ENCODE measurements at places on chromosomes 16 and 17. TPM values are rescaled to one million over a fixed set of nuclear protein-coding genes. Genes with fewer than 3 reads are reported as not detected.

DNA sequence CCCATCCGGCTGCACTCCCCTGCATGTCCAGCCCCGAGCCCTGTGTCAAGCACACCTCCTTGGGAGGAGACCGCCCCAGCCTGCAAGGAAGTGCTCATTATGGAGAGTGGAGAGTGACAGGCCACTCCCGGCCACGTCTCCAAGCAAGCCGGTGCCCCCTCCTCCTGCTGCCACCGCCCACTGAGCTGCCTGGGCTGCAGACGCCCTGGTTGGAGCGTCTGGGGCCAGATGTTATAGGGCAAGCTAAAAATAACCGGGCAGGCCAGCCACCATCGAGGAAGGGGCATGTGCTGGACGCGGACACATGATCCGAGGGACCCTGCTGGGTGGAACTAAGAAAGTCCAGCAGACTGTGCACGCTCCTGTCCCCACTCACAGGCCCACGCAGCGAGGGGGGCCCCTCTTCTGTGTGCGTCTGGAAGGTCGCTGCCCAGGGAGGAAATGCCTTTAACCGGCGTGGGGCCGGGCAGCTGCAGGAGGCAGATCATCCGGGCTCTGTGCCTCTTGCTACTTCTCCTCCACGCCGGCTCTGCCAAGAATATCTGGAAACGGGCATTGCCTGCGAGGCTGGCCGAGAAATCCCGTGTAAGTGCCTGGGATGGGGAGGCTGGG is at the start of gene WFDC1:
Gene WFDC1, plus strand, starts transcription at position 348 of the 612 bp plus-strand sequence. Its CDS starts 94 bp downstream, at position 442.
- peak within 1 kb of the TSS; percentile 32 for H3K27ac ChIP-seq
- peak within 1 kb of the TSS; percentile 6 for H3K4me3 ChIP-seq
- no peaks in the 10 kb centered on the region for H3K27me3 ChIP-seq
- no peaks in the 10 kb centered on the region for H3K36me3 ChIP-seq
- DNase-seq, result no peak

PIRT gene
- polyA plus RNA-seq, result 0.18 TPM

DNA sequence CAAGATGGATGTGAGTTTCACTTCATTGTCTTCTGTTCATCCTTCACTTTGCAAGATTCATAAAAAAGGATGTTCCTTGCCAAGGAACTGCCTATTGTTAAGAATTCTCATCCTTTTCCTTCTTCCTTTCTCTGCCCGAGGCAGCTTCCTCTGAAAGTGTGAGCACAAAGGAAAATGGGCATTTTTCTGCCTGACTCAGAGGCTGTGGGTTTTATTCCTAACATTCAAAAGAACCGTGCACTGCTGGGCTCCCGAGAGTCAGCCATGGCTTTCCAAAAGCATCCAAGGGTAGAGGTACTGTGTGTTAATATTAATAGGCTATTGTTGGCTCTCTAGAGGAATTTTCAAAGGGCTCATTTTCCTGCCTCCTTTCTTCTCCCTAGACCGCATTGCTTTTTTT is 289.4 kb downstream of the ABCC12 start:
- H3K27me3 ChIP-seq, result no peaks in the 10 kb centered on the region
- H3K36me3 ChIP-seq, result no peaks in the 10 kb centered on the region
- no peak overlapping the region for H3K27ac ChIP-seq
- H3K4me3 ChIP-seq, result no peak overlapping the region
- H3K4me1 ChIP-seq, result peaks cover 2% of the 10 kb centered on the region

C17orf75 gene
- polyA plus RNA-seq, result 39.7 TPM

DNA sequence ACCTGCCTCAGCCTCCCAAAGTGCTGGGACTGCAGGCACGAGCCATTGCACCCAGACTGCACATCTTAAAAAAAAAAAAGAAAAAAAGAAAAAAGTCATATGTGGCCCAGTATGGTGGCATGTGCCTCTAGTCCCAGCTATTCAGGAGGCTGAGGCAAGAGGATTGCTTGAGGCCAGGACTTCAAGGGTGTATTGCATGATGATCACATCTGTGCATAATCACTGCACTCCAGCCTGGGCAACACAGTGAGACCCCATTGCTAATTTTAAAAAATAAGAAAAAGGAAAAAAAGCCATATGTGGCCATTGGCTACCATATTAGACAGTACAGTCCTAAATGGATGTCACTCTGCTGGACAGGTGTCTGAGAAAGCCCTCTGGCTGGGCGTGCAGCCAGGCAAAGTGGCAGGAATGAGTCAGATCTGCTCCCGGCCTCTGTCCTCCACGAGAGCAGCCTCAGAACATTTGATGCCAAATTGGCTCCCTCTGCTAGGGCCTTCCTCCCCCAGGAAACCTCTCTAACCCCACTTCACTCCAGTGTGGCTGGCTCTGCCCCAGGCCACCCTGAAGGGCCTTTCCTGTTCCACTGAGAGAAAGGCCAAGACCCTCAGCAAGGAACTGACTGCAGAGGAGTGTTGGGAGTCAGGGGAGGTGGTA is 14.7 kb downstream of the CA7 start:
- H3K36me3 ChIP-seq, result no peaks in the 10 kb centered on the region
- no peak overlapping the region for H3K27ac ChIP-seq
- peaks cover 6% of the 10 kb centered on the region for H3K4me1 ChIP-seq
- H3K4me3 ChIP-seq, result no peak overlapping the region
- H3K27me3 ChIP-seq, result no peaks in the 10 kb centered on the region

GNGT2 gene
- 2.2 TPM for polyA plus RNA-seq

DNA sequence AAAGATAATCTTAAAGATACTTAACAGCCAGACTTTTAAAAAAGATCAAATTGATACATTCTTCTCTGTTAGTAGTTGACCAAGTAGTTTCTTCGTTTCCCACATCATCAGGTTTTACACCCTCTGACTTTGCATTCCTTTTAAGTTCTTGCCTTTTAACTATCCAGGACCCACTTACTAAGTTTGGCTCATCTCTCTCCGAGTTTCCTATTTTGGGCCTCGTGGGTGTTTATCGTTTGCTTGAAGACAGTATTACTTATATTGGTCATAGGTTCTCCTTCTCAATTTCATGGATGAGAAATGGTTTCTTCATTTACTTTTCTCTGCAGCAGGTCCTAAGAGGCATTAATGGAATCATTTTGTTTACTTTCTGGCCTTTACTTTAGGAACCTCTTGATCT is 43.2 kb downstream of the RPA1 start:
- H3K36me3 ChIP-seq, result no peaks in the 10 kb centered on the region
- H3K4me1 ChIP-seq, result no peaks in the 10 kb centered on the region
- no peak for DNase-seq
- no peaks in the 10 kb centered on the region for H3K27me3 ChIP-seq
- no peak overlapping the region for H3K27ac ChIP-seq

DNA sequence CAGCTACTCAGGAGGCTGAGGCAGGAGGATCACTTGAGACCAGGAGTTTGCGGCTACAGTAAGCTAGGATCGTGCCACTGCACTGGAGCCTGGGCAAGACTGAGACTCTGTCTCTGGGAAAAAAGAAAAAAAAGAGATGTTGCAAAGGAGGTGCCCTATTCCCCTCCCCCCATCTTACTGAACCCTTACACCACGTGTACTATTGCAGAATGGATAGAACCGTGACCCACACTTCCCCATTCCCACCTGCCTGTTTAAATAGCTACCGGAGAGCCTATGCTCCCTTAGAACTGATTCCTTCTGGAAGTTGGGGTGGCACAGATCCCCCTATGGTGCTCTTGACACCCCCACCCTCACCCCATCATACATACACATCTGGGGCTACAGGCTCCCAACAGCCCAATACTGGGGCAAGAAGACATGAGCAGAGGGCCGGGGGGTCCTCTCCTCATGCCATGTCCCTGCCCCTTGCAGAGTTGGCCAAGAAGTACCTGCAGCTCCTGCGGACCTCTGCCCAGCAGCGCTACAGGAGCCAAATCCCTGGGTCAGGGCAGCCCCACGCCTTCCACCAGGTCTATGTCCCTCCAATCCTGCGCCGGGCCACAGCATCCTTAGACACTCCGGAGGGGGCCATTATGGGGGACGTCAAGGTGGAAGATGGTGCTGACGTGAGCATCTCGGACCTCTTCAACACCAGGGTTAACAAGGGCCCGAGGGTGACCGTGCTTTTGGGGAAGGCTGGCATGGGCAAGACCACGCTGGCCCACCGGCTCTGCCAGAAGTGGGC is 35.7 kb downstream of the NLRC5 start:
- no peak overlapping the region for H3K4me3 ChIP-seq
- H3K4me1 ChIP-seq, result no peaks in the 10 kb centered on the region
- H3K36me3 ChIP-seq, result no peaks in the 10 kb centered on the region
- no peaks in the 10 kb centered on the region for H3K27me3 ChIP-seq

- no peak for DNase-seq
- peaks cover under 1% of the 10 kb centered on the region for H3K4me1 ChIP-seq
- no peak overlapping the region for H3K4me3 ChIP-seq
- no peaks in the 10 kb centered on the region for H3K36me3 ChIP-seq
Observed at GRCh38 chr16:1913327-1914083, 4.7 kb downstream of the HS3ST6 start.

AHSP gene
- polyA plus RNA-seq, result 5.6 TPM

DNA sequence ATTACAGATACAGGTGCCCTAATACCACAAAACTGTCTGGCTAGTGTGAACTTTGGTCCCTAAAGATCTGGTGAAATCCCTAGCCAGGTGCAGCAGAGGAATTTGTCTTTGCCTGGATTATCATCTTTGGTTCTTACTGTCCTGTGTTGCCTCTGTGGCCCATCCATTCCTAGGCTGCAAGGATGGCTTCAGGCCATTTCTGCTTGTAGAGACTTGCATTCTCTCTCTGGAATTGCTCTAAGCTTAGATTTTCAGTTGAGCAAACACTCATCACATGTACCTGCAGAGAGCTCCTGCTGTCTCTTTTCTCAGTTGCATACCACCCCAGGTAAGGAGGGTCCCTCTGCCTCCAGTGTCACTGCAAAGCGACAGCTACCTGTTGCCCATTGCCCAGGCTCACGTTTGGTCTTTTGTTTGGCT is 114.9 kb downstream of the PRKCA start:
- no peaks in the 10 kb centered on the region for H3K27me3 ChIP-seq
- no peaks in the 10 kb centered on the region for H3K36me3 ChIP-seq
- H3K4me3 ChIP-seq, result no peak overlapping the region
- DNase-seq, result no peak
- no peak overlapping the region for H3K27ac ChIP-seq

- no peak overlapping the region for H3K27ac ChIP-seq
- H3K27me3 ChIP-seq, result no peaks in the 10 kb centered on the region
- H3K36me3 ChIP-seq, result no peaks in the 10 kb centered on the region
- peaks cover 12% of the 10 kb centered on the region for H3K4me1 ChIP-seq
- no peak overlapping the region for H3K4me3 ChIP-seq
- no peak for DNase-seq
Observed at GRCh38 chr17:3693829-3694231, 2.1 kb downstream of the P2RX5 start.

RASD1 gene
- polyA plus RNA-seq, result 50.1 TPM
